Smooth muscle cell of the brain vasculature (primary cell): ENCODE measurements at places on chromosomes 13 and 19.

DNA sequence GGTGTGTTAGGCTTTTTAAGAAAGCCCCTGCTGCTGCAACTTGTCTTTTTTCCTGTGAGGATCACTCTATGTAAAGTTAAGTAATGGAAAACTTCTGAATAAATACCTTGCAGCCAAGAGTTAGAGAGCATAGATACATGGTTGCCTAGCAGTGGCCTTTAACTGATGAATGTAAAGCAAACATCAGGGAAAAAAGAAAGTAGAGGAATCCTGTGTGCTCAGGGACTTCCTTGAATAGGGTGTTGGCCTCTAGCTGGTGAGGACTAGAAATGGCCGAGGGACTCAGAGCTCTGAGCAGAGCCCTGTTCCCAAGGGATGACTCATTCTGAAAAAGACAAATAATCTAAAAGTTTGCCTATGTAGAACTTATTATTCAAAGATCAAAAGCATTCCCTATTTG is 135.7 kb downstream of the MIPEP start:
- DNase-seq = peak; percentile 21

DNA sequence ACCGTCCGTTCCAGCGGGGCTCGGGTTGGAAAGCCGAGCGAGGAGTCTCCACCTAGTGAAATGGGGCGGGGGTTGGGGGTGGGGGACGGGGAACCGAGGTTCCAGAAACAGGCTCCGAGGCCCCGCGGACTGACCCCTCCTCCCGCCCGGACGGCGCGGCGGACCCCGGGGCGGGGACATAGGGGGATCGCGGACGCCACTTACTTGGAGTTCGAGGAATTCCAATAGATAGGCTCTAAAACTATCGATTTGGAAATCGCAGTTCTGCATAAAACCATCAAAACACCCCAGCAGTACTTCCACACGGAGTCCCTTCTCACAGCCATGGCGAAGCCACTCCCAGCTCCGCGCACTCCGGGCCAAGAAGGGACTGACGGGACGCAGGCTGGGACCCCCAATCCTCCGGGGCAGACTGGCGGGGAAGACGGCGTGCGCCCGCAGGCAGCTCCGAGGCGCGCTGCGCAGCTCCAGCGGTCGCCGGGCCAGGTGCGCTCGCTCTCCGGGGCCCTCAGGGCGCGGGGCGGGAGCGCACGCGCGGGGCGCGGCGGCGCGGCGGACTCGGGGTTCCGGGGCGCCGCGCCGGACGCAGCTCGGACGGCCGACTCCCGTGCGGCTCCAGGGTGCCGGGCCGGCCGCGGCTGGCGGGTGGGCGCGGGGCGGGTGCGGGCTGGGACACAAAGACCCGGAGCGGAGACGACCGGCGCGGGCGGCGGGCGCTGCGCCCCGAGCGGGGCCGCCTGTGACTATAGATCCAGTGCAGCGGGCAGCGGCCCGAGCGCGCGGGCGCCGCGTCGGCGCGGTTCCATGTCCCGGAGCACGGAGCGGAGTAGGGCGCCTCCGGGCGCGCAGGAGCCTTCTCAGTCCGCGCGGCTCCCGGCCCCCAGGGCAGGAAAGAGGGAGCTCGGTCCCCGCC is 567 bp downstream of the EFNB2 start:
- no peak for DNase-seq

DNA sequence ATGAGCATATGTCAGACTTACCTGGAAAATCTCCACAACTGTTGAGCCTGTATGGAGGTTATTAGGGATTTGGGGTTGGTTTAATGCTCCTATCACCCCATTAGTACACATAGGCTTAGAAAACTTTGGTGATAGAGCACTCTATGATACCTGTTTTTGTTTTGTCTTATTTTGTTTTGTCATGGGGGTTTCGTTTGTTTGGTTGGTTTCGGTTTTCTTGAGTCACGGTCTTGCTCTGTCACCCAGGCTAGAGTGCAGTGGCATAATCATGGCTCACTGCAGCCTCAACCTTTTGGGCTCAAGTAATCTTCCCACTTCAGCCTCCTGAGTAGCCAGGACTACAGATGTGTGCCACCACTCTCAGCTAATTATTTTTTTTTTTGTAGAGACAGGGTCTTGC is 70.0 kb downstream of the MZT1 start:
- DNase-seq = no peak

- no peak for DNase-seq
These were observed 154.8 kb downstream of the ABCC4 start for GRCh38 chr13:95146486-95146885.

- no peak for DNase-seq
These were observed 1.2 kb downstream of the ZNF347 start for GRCh38 chr19:53157626-53158025.

DNA sequence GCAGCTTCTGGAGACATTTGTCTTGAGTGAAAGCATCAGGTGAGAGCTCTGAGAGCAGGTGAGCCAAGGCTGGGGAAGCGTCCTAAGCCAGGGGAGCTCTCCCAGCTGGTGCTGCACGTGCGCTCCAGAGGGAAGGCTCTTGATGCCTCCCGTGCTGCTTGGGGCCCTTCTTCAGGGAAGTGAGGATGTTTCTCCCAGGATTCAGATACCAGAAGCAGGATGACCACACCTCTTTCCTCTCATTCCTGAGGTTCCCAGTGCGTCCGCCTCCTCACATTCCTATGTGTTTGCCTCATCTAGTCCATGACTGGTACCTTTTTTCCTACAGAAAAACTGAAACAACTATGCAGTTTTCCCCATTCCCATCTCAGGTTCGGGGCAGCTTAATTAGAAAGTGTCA is 231.0 kb upstream of the IRS2 start:
- no peak for DNase-seq

GRCh38 chr13:49498206-49498605 is 2.5 kb downstream of the PHF11 start:
- no peak for DNase-seq

- DNase-seq = no peak
These were observed 678 bp downstream of the GARIN5B start for GRCh38 chr19:55362174-55362989.

DNA sequence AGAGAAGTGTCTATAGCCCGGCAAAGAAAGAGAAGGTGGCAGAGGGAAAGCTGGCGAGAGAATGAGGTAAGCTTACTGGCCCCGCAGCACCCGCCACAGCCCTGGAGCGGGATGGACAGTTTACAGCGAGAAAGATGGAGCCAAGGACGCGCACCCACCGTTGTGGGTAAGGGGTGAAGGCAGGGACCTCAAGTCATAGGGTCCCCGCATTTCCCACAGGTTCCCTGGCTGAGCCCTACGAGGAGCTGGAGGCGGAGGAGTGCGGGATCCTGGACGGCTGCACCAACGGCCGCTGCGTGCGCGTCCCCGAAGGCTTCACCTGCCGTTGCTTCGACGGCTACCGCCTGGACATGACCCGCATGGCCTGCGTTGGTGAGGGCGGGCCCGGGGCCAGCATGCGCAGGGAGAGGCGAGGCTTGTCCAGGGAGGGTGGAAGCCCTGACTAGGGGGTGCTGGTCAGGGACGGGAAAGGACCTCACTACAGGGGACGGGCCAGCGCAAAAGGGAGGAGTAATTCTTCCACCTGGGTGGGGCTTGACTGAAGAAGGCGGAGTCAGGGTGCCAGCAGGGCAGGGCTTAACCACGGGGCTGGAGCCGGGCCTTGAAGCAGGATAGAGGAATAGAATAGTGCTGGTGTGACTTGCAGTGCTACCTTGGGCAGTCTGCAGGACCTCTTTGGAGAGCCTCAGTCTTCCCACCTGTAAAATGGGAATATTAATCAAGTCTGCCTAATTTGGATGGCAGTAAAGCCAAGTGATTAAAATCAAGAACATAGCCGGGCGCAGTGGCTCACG is 26.5 kb downstream of the LTBP4 start:
- no peak for DNase-seq

DNA sequence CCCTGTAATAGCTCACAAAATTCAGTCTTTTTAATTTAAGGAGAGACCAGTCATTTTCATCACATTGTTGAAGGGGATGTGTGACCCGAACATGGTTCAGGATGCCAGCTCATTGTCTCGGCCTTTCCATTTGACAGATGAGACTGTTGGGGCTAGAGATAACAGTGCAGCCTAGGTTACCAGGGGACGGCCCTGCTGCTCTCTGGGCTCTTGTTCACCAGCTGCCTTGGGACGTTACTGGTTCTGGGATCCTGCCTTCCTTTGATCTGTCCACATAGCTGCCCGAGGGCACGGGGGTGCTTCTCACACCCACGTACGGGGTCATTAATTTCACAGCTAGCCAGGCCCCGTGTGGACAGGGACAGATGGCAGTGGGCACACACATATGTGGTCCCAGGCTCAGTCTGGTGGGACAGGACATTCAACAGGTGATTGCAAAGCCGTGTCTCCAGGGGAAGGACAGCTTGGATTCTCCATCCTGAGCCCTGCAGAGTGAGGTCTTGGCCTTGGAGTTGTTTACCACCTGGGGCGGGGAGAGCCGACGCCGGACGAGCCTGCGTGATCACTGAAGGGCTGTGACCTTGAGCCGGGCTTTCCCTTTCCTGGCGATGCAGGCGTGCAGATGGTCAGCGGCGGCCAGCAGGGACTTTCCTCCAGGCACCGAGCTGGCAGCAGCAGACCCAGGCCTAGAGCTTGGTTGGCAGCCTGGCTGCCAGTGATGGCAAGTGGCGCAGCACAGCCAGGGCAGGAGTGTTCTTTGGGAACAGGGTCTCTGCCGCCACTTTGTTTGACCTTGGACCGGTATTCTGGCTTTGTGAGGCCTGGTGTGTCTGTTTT is 26.7 kb upstream of the NPAS1 start:
- no peak for DNase-seq

- DNase-seq = no peak
These were observed 55.4 kb downstream of the FOXO1 start for GRCh38 chr13:40611004-40611403.

DNA sequence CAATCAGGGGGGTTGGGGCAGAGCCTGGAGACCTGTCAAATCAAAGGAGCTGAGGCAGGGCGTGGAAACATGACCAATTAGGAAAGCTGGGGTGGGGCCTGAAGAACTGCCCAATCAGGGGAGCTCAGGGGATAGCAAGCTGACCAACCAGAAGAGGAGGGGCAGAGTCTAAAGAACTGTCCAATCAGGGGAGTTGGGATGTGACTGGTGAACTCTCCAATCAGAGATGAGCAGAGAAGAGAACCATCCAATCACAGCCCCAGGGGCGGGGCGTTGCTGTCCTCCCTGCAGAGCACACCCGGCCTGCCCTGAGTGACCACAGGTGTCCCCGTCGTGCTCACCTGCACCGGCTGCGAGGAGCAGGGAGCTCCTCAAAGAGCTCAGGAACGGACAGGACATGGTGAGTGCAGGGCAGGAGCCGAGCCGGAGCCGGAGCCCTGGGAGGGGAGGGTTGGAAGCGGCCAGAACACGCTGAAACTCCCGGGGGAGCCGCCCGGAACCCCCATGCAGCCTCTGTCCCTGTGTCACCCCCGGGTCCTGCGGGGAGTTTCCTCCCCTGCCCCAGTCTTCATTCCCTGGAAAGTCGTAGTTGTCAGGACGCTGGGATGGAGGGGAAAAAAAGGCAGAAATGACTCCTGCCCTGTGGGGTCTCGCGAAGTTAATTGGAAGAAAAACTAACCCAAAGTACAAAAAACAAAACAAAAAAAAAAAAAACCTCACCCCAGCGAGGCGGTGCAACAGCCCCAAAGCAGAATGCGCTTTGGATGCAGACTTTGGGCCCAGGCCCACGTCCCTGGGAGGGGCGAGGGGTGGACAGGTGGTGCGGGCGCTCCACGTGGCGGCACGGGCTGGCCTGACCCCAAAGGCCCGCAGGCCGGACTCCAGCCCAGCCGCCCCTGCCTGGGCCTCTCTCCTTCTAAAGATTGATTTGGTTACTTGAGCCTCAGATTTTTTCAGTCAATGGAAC is at the start of gene ZNF556:
Gene ZNF556, plus strand, starts transcription at position 311 of the 967 bp plus-strand sequence. Its CDS starts 87 bp downstream, at position 398.
- no peak for DNase-seq

DNA sequence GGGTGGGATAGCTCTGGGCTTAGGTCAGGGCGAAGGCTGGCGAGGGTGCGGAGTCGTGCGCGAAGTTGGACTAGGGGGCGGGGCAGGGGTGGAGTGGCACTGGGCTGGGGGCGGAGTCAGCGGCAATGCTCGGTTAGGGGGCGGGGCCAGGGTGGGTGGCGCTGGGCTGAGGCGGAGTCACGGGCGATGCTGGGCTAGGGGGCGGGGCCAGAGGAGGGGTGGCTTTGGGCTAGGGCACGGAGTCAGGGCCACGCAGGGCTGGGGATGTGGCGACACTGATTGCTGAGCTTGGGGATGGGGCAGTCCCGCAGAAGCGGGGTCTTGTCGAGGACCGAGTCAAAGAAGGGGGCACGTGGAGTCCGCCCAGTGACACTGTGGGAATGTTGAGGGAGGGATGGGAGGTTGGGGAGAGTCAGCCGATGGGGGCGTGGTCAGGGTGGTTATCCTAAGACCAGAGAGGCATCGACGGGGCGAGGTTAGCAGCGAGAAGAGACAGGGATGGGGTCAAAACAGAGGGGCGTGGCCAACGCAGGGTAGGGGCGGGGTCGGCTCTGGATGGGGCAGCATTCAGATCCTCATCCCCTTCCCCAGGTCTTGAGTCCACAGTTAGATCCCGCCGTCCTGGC is 8.7 kb downstream of the HOMER3 start:
- no peak for DNase-seq

GRCh38 chr19:49425922-49426592 is 869 bp downstream of the GFY start:
- DNase-seq = no peak

DNA sequence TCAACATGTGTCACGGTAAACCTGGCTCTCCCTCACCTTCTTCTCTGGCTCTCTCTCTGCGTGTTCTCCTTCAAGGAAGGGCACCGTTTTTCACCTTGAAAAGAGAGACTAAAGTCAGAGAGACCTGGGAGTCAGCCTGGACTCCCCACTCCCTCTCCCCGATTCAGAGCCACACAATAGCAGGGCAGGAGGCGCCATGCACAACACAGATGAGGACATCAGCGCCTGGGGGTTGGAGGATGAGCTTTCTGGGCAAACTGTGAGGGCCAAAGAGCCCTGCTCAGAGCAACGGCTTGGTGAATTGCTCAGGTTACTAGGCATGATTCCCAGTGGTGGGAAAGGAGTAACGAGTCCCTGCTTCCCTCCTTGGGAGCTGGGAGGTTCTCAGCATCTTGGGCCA is 32.3 kb downstream of the HSPH1 start:
- no peak for DNase-seq

DNA sequence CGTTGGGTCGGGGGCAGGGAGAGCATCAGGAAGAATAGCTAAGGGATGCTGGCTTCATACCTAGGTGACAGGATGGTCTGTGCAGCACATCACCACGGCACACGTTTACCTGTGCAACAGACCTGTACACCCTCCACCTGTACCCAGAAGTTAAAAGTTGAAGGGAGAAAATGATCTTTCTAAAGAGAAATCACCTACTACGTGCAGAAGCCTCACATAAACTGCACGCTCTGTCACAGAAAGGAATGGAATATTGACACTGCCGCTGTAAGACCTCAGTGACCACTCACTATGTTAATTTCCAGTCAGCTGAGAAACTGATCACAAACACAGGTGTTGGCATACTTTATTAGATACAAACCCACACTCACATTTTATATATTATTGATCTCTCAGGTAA is 26.8 kb downstream of the LAMP1 start:
- DNase-seq = no peak

DNA sequence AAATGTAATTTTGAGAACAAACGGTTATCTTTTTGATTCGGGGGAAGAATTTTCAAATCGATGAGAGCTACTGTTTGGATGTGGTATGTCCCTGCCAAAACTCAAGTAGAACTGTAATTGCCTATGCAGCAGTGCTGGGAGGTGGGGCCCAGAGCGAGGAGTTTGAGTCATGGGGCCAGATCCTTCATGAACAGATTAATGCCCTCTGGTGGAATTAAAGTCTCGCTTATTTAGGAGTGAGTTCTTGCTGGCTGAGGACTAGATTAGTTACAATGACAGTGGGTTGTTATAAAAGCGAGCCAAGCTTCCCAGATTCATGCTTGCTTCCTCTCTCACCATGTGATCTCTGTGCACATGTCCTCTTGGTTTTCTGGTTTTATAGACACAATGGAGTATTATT is 11.8 kb upstream of the PRR20A start:
- no peak for DNase-seq
